ENCODE measurements at places on chromosomes 13 and 19.
A peak's percentile ranks its signal among the peaks of the same experiment; 100 is the strongest.

DNA sequence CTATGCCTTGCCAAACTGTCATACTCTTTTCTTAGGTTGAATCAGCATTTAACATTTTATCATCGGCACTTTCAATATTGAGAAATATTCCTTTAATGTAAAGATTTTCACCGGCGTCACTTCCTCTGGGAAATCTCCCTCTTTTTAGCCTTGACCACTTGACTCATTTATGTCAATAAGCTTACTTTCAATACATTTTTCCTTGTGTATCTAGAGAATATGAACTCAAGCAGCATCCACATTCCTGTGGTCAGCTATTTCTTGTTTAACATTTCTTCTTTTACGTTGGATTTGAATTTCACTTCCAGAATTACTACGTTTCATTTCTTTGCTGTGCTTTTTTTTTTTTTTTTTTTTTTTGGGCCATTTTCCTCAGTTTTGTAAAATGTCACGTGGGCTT is 271.2 kb upstream of the HTR2A start:
- DNase-seq, result no peak

GRCh38 chr13:37868691-37869505 is 674 bp downstream of the TRPC4 start:
- no peak for DNase-seq

DNA sequence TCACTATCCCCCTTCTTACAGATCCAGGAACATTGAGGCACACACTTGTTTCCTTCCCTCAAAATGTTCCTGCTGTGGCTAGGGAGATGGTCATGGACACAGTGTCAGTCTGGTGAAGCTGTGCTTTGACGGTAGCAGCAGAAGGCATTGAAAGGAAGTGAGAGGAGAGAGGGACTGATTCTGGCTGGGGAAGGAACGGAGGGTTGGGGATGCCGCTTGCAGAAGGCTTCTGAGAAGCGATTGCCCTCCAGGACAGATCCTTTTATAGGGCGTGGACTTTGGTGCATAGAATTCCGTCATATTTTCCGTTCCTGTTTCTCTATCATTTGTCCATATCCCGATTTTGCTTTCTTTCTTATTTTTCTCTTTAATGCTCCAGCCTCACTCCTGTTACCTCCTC is 14.1 kb upstream of the MYH14 start:
- DNase-seq, result no peak

DNA sequence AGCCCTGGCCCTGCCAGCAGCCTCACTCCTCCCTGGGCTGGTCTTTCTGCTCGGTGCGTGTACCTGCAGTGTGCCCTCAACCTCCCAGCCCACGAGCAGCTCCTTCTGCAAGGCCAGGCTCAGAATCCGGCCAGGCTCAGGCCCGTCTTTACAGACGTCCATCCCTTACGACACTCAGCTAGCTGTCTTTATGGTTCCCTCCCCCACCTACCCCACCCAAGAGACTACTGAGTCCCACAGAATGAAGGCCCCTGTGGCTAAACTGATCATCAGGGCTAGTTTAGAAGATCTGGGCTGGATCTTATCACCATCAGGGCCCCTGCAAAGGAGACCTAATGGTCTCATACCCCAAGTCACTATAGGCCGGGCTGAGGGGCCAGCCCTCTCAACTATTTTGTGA is 10.7 kb downstream of the TMEM150B start:
- DNase-seq, result no peak

- no peak for DNase-seq
These were observed 17.7 kb downstream of the TMEM272 start for GRCh38 chr13:51827254-51827653.

DNA sequence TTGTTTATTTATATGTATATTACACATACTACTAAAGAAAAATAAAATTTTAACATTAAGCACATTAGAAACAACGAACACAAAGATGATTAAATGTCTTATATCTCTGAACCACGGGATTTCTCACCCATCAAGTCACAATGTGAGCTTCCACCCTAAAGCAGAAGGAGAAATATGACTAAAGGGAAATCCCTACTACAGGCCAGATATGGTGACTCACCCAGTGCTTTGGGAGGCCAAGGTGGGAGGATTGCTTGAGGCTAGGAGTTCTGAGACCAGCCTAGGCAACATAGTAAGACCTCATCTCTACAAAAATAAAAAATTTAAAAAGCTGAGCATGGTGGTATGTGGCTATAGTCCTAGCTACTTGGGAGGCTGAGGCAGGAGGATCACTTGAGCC is 24.6 kb downstream of the DCT start:
- no peak for DNase-seq

DNA sequence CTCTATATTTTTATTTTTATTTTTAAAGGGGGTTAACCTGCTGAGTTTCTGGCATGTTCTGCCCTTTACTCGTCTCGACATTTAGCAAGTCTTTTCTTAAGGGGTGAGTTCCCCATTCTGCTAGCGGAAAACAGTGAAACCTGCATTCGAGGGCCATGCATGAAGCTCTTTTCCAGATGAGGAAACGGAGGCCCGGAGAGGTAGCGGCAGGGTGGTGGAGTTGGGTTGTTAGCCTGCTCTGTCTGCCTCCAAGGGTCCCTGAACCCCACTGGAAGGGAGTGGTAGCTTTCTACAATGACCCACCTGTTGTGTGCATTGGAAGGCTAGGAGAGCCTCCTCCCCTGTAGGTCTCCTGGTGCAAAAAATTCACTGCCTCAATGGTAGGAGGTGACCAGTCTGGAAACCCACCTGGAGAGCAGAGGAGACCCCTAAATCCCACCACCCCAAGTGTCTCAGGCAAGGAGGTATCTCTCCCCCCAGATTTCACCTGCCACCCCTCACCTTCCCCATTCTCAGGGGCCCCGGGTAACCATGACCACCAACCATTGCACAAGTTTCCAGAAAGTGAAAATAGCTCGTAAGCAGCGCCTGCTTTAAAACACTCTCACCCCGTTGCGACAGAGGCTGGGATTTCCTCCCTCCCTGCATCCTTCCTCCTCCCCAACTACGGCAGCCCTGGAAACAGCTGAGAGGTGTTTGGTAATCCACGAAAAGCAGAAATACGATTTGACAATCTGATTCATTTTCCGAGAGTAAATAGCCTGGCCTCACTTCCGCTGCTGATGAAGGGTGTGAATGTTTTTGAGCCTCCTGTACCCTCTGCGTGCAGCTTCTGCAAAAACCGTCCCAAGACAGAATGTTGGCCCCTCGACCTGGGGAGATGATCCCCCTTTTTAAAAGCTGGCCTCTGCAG is 3.5 kb downstream of the KLF2 start:
- DNase-seq, result peak; percentile 86

GRCh38 chr13:108425056-108425455 is 155.5 kb downstream of the TNFSF13B start:
- no peak for DNase-seq

- no peak for DNase-seq
These were observed 120.3 kb upstream of the SERTM1 start for GRCh38 chr13:36553491-36553890.

DNA sequence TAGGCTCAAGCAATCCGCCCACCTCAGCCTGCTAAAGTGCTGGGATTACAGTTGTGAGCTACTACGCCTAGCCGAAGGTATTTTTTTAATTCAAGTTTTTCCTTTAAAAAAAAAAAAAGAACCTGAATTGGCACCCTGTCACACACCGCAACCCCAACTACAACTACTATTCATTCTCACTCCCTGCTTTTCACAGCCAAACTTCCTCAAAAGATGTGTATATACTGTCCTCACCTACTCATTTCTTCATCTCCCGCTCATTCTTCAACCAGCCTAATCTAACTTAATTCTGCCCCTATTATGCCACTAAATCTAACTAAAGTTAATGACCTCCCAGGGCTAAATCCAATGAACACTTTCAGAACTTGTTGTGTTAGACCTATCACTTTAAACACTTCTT is 12.7 kb upstream of the WBP4 start:
- no peak for DNase-seq

DNA sequence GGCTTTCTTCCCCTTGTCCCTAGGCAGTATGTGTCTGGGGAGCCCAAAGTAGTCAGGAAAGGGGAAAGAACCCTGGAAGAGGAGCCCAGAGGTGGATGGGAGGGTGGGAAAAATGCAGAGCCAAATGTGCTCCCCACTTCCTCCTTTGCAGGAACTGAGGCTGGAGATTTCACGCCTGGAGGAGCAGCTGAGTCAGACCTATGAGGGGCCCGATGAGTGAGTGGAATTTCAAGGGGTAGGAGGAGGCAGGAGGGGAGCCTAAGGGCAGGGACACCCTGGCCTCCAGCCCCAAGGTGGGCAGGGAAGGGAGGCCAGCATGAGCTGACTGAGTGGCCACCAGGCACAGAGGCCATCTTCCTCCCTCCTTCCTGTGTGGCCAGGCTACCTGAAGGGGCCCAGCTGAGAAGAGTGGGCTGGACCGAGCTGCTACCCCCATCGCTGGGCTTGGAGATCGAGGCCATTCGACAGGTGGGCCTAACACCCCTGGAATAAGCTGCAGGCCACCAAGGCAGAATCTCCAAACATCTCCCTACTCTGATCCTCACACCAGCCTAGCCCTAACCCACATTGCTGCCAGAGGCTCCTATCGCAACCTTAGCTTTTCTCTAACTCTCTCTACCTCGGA is 14.3 kb downstream of the PTH2 start:
- no peak for DNase-seq

DNA sequence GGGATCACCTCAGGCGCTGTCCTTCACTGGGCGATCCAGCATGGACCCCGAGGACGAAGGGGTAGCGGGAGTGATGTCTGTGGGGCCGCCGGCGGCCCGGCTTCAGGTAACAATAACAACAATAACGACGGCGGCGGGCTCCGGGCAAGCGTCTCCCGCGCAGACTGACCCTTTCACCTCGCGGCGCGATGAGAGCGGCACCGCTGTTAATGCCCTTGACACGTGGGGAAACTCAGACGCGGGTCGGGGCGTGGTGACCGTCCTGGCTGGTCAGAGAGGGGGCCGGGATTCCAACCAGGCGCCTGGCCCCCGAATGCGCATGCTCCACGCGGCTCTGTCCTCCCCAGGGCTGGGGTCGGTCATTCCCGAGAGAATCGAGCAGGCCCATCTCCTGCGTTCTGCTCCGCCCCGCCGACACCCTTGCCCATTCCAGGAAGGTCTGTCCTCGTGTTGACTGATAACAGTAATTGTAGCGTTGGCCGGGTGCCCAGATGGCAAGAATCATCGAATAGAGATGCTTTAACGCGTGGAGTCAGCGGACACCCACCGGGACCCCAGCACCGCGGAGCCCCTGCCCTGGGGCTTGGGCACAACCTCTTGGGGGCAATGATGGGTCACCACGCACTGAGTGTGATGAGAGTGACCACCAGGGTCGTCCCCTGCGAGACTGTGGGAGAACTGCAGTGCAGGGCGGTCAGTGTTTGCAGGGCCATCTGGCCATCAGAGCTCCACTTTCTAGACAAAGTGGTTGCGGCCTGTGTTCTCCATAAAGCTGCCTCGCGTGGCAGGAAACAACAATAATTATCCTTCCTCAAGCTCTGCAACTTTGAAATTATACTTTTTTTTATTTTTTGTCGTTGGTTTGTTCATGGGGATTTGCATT is 528 bp downstream of the ZNF8 start:
- peak; percentile 74 for DNase-seq

DNA sequence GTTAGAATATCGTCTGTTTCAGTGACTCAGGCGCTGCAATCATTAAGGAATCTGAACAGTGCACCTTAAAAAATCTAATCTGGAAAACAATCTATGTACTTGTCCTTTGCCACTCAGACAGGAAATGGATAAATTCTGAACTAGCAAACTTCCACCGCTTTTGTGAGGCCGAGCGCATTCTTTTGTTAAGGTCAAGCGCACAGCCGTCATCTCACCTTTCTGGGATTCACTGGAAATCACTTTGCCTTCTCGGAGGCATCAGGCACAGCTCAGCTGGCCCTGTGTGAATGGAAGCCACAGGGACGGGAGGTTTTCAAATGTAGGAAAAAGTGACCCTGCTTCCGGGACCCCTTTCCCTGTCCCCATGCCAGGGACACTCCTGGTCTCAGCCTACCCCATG is 28.2 kb upstream of the SPACA7 start:
- no peak for DNase-seq

GRCh38 chr19:55261671-55262126 is 2.9 kb upstream of the PPP6R1 start:
- no peak for DNase-seq

DNA sequence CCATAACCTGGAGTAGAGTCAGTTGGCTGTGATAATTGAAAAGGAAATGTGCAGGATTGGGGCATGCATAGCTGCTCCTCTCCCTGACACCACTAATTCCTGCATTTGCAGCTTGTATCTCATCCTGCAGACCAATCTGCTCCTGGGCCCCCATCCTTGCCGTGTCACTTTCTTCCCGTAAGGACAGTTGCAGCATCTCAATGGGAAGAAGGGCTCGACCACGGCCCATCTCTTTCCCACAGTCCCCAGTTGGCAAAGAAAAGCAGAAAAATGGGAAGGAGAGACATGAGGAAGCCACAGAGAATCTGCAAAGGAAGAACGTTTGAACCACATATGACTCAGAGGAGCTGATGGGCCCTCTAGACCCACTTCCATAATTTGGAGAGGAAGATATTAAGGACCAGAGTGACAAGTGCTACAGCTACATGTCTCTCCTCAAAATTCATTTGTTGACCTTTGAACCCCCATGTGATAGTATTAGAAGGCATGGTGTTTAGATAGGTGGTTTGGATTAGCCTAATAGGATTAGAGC is 1.8 kb upstream of the SIGLEC12 start:
- no peak for DNase-seq

- DNase-seq, result no peak
These were observed 53.1 kb downstream of the FGF9 start for GRCh38 chr13:21723807-21724505.

- DNase-seq, result no peak
These were observed 69.6 kb downstream of the RYR1 start for GRCh38 chr19:38503077-38503410.

DNA sequence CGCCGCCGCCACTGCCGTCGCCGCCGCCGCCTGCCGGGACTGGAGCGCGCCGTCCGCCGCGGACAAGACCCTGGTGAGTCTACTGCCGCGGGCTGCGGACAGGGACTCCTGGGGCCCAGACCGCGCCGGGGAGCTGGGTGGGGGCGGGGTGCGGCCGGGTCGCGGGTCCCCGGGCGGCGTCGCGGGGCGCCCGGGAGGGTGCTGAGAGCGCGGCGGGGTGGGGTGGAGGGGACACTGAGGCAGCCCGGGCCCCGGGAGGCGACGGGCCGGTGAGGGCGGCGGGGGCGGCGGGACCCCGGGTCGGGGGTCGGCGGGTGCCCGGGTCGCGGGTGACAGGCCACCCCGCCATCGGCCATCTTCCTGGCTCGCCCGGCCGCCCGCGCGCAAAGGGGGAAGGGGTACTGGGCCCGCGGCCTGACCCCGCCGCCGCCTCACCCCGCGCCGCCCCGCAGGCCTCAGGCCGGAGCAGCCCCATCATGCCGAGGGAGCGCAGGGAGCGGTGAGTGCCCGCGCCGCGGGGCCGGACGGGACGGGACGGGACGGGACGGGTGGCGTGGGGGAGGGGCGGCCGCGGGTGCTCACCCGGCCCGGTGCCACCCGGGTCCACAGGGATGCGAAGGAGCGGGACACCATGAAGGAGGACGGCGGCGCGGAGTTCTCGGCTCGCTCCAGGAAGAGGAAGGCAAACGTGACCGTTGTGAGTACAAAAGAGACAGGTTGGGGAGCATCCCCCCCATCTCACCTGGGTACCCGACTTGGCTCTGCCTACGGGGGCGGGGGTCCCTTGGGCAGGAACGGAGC is 489 bp downstream of the CCNE1 start:
- peak; percentile 63 for DNase-seq
